ENCODE measurements at places on chromosomes 11 and 22.

DNA sequence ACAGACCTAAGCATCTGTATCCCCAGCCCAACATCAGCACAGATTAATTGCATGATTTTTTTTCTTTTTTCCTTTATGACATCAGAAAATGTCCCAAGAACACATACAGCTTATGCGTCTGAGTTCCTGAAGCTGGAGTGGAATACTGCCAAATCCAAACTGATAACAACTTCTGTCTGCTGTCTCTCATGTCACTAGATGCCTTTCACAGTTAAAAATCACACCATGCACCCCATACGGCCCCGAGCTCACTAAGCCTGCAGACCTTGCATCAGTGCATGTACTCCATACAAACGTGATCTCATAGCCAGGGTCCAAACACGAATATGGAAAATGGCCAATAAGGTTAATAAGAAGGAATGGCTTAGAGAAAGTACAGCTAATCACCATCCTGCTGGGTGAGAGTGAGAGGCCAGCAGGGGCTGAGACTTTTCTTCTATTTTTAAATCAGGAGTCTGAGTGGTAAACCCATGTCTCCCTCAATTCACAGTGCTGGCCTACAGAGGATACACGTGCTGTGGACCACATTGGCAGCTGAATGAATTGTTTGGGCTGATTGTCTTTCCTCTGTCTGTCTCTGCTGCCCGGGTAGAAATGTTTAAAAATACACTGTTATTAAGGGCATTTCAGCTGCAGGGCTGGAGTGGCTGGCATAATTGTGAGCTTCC, 350.6 kb upstream of the RAG2 start:
- no peak for DNase-seq

DNA sequence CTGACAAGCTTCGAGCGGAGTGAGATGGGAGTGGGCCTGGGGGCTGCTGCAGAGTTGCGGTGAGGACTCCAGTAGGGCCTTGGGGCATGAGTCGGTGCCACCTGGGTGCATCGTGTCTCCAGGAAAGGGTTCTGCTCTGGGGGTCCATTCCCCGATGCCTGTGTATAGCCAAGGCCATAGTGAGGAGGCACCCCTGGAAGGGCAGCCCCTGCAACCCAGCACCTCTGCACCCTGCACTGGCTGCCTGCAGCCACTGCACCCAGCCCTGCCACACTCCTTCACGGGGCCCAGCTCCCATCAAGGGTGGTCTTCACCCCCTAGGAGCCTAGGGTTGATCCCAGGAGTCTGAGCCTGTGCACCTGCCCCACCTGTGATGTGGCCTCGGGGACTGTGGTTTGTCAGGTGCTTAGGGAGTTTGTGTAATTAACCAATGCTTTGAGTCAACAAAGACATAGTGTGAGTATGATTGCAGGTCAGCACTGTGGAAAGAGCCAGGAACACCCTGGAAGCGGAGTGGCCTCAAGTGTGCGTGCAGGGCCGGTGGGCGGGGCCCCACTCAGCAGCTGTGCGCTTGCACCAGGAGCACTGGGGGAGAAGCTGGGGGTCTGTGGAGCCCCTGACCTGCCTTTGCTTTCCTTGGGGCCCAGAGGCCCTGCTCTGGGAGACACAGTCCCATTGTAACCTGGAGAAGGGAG, 1299.3 kb downstream of the BRD1 start:
- no peak for DNase-seq

DNA sequence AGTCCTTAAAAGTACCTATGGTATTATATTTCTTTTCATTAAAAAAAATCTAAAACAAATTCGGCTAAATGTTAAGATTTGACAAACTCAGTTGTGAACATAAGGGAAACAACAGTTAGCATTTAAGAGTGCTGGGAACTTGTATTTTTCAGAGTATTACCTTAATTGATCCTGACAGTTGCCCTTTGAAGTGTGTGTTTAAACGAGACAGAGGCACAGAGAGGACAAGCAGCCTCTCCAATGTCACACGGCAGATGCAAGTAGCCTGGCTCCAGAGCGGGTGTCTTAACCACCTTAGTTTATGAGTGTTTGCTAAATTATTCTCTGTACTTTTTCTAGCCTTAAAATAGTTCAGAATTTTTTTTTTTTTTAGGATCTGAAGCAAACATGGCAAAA, 80.9 kb downstream of the TIMP3 start:
- no peak for DNase-seq

GRCh38 chr11:90558328-90558865, 335.5 kb upstream of the CHORDC1 start:
- no peak for DNase-seq

- DNase-seq, result no peak
These were observed 61.4 kb upstream of the SYT13 start for GRCh38 chr11:45347348-45348082.

DNA sequence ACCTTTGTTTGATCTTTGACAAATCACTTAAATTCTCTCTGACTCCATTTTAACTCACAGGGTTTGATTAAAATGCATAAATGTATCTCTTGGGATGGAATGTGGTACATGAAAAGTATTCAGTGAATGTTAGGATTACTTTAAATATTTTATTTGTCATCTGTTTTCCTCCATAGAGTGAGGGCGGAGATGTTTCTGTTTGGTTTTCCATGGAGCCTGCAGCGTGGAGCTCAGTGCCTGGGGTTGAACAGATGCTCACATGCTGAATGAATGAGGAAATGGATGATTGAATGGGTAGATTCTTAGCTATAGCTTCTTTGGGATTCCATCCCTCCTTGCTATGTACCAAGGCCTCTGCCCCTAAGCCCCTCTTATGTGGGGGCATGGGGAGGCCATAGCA, 10.0 kb downstream of the TSPAN18 start:
- no peak for DNase-seq

GRCh38 chr11:121291896-121292494, 576 bp upstream of the SC5D start:
- peak; percentile 59 for DNase-seq

- DNase-seq, result no peak
These were observed 182.9 kb upstream of the CTSC start for GRCh38 chr11:88520391-88520790.

GRCh38 chr11:90178751-90179150, 44.1 kb downstream of the CHORDC1 start:
- no peak for DNase-seq

DNA sequence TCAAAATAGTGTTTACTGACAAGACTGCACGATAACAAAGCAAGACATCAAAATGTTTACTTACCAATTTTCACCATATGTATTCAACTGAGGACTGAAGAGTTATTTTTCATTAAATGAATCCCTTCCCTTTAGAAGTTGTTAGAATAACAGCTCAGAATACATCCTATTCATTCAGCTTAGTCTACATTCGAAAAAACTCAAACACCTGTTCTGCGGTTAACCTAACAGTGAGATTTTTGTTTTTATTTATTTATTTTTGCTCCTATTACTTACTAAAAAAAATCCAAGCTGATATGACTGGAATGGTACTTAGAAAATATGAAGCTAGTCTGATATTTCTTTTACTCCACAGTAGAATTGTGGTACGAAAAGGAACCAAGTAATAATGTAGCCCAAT, 10.0 kb downstream of the KCNA4 start:
- DNase-seq, result no peak

DNA sequence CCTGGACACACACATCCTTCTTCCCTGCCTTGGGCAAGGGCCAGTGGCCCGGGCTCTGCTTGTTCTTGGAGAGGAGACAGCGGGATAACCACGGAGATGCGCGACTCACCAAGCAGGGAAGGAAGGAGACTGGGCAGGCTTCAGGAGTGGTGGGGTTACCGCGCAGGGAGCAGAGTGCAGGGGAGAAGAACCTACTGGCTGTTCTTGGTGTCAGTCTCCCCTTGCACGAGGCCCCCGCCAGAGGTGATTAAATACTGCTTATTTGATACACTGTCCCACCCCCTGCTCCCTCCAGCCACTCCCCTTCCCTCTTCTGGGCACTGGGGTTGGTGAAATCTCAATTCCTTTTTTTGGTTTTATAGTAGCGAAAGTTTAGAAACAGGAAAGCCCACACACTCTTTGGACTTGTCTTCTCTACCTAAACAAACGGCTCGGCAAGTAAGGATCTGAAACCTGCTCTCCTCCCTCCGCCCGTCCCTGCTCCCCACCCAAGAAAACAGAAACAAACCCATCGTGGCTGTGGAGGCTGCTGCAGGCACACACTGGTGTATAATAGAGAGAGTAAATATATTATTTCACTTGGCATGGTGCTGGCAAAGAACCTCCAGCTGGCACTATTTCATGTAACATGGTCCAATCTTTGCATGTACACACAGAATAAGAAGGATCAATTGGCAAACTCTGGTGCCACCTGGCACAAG, 10.8 kb downstream of the LARGE2 start:
- DNase-seq, result no peak

- no peak for DNase-seq
These were observed 67.5 kb downstream of the ARFGAP2 start for GRCh38 chr11:47109051-47109726.

DNA sequence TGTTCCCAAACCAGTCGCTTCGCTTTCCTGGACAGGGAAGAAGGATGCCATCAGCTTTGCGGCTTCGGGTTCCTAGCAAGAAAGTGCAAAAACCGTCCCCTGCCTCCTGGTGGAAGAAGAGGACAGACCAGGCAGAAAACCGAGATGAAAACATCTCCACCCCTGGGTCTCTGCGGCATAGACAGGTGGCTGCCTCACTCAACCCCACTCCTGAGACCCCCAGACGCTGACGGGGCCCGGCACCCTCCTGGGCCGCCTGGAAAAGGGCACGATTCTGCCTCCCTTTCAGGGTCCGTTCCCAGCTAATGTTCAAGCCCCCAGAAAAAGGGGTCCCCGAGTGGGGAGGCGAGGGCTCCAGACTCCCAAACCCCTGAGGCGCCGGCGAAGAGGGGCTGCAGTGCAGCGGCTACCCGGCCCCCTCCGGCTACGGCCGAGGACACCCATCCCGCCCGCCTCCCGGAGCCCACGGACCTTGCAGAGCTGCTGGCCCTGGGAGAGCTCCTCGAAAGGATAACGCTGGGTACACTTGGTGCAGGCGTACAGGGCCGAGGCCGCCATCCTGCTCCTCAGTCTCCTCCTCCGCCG, 569 bp downstream of the FAM76B start:
- DNase-seq, result no peak

- no peak for DNase-seq
These were observed 380.1 kb upstream of the SYN3 start for GRCh38 chr22:33438273-33438672.

DNA sequence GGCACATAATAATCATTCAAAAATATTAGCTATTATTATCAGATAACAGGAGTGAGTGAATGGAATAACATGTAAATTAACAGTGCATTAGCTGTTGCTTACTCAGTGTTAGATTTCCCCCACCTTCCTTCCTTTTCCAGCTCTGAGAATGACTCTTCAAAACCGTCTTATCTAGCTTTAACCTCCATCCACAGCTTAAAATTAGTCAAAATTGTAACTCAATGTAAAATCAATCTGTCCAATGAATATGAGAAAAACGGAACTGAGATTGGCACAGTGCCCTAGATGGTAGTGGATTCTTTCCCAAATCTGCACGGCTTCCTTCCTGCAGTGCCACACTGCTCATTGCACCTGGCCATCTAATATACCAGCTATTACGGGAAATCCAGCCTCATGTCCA, 156.8 kb upstream of the BDNF start:
- DNase-seq, result no peak
